Fibroblast of skin of scalp (primary cell): ENCODE measurements at places on chromosomes 2 and 18.

DNA sequence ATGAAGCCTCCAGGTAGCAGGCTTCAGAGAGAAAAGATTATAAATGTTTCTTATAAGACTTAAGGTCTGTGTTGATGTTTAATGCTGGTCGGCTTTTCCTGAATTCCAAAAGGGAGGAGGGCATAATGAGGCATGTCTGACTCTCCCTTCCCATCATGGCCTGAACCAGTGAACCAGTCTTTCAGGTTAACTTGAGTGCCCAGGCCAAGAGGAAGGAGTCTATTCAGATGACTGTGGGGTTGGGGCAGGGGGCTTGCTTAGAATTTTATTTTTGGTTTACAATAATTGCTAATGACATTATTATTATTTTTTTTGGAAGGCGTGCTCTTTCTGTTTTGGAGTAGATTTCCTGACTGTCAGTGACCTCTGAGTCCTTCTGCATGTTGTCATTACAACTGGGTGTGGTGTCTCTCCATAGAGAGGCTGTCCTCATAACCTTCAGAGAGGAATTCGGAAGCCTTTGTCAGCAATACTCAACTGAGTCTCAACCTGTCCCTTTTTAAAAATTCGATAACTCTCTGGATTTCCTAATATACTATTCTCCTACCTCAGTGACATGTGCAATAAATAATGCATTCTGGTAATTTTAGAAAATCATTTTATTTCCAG is 275.1 kb upstream of the CXCR4 start:
- no peak for DNase-seq

DNA sequence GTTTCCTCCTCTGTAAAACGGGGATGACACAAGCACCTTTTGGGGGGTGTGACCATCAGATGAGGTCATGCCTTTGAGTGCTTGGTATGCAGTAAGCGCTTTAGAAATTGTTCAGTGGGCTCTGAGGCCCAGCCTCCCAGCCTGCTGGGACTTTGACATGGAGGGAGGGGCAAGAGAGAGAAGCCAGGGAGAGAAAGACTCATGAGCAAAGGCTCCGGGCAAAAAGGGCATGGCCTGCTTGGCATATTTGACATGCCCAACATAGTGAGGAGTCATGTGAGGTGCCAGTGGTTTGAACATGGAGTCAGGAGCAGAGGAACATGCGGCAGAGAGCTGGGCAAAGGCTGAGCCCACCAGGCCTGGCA is 14.0 kb downstream of the TNS1 start:
- peak; percentile 68 for DNase-seq

DNA sequence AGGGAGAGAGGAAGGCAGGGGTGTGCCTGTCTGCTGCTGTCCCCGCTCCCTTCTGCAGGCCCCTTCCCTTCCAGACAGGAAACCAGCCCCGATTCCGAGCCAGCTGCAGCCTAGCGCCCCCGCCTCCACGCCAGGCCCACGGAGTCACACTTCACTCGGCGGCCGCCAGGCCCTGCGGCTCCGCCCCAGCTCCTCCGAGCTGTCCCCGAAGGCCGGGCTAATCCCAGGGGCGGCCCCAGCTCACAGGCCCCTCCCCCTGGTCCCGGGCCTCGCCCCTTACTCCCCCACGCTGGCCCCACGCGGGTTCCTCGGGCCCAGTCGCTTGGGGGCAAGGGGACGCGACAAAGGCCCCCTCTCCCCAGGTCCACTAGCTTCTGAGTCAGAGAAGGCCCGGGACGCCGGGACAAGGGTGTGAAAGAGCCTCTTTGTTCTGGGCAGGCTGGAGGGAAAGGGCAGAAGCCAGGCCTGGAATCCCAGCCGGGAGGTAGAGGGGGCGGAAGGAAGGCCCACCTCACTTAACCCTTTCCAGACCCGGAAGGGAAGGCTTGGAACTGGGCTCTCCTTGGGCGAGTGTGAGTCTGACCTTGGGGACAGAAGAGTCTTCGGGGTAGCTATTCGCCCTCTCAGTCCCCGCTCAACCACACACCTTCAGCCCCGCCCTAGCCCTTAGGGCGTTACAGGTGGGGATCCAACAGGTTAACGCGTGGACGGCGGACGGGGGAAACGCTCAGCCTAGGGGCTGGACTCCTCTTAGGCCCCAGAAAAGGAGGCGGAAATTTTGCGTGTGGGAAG is 1.2 kb downstream of the RTKN start:
- DNase-seq, result peak; percentile 85

GRCh38 chr2:219028996-219029828 is 12.1 kb downstream of the CFAP65 start:
- no peak for DNase-seq

GRCh38 chr2:213787869-213788268 is 503.6 kb downstream of the SPAG16 start:
- DNase-seq, result no peak

DNA sequence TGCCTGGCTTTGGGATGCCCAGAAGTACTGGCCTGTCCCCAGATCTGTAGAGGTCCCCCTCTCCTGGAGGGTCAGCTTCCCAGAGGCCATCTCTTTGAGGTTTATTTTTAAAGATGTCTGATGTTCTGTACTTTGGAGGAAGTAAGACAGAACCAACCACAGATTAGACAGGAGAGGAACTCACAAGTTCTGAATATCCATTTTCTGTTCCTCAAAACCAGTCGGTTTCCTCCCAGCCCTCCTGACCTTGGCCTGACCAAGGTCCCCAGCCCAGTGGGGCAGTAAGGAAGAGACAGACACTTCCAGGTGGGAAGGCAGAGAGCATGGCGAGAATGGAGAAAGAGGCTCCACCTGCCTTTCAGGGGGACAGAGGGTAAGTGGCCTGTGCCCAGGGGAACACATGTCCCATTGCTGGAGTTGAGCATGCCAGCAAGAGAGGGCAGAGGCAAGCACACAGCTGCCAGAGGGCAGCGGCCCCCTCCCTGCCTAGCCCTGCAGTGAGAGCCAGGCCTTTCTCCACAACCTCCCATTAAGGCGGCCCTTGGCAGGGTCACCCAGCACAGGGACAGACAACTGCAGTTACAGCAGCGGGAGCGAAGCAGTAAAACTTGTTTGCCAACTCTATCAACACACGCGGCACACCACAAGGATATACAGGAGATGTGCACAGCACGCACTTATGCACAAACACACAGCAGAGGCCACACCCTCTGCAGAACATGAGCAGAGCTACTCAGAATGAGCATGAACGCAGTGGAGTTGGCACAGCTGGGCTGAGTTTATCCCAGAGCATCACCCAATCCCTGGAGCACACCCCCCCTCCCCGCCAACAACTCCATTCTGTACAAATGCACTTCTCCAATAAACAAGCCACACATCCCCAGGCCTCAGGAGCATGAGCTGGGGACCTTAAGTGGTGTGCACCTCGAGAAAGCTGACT is 18.5 kb upstream of the SEMA4C start:
- DNase-seq, result no peak

DNA sequence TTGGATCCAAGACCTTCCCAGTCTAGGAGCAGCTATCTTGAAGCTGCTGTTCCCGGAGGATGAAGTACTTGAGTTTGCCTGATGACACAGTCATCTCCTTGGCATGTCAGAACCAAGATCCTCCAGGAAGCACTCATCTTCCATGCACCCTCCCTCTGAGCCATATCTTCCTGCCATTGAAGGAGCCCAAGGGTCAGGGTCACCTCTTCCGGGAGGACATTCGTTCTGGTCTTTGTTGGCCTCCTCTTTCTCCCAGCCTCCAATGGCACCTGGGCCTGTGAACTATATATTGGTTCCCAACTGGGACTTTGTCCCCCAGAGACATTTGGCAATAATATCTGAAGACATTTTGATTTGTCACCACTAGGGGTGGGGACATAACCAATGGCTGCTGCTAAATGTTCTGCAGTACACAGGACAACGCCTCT is 4.2 kb upstream of the MYO7B start:
- DNase-seq, result no peak

GRCh38 chr2:10039658-10040410 is 3.5 kb upstream of the KLF11 start:
- no peak for DNase-seq

GRCh38 chr2:102233132-102233884 is 46.5 kb downstream of the IL1RL2 start:
- DNase-seq, result no peak

- peak; percentile 77 for DNase-seq
Measured at GRCh38 chr18:10453806-10454680, at the start of gene APCDD1. Gene APCDD1 (plus strand): TSS chr18:10454635. CDS start chr18:10454982, 347 bp downstream.

DNA sequence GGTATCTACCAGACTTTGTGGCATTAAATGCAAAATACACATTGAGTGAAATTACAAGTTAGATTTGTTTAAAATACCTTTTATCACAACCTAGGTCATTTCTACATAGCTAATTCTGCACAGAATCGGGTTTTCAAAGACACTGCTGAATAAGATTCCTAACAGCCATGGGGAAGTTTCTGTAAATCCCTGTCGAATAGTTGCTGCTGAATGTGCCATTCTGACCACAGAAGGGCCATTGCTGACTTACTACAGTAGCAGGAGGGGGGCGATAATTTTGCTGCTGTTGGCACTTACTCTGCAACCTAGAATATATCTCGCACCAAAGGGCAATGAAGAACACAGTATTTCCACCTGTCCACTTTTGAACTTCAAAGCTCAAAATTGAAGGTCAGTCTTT is 232.8 kb downstream of the TCF4 start:
- DNase-seq, result no peak

DNA sequence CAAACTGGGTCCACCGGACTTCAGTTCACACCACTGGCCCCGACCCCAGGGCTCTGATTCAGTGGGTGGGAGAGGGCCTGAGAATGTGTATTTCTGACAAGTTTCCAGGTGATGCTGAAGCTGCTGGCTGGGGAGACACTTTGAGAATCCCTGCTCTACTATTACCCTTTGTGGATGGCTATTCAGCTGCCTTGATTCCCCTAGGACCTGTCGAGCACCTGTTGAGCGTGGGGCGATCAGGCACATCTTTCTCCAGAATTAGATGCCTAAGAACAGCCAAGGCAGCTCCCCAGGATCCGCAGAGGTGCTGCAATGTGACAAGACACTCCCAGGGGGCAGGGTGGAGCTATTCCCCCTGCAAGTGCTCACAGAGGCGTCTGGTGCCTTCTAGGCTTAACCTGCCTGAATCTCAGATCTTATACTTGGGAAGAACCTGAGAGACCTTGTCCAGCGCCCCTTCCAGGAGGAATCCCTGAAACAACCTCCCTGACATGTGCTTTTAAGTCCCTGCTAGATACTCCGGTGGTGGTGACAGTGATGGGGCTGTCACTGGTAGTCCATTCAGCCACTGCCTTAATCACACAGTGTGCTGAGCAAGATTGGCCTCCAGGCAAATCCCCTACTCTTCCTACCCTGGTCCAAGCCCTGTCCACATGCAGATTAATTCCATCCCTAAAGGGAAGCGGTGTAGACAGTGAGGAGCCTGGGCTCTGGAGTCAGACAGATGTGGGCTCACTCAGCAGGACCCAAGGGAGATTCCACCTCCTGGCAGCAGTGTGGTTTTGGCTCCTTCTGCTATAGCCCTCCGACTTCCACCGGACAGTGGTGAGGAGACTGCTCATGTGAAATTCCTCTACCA is 43.4 kb upstream of the OTOF start:
- no peak for DNase-seq

DNA sequence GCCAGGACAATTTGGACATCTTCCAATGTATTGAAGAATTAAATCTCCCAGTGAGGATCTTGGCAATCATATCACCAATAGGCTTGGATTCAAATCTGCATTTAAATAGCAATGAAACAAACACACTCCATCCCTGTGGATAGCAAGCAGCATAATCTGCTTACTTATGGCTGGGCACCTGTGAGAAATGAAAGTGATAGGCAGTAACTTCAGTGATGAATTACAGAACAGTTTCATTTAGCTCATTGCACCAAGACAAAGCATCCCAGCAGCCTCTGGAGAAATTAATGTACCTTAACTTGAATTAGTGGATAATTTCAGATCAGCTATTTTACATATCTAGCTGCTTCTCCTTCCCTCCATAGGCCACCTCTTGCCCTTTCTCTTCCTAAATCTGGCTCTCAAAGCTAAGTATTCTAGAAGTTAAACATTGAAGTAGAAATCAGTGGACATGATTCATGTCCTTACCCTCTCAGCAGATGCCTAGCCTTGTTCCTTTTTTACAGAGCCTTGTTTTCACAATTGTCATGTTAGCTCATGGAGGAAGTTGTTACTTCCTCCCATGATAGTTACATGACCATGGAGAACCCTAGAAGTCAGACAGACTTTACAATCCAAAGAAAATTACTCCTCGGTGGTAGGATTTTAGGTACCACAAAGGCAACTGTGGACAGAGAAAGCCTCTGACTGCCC is 88.5 kb upstream of the TACR1 start:
- DNase-seq, result no peak

DNA sequence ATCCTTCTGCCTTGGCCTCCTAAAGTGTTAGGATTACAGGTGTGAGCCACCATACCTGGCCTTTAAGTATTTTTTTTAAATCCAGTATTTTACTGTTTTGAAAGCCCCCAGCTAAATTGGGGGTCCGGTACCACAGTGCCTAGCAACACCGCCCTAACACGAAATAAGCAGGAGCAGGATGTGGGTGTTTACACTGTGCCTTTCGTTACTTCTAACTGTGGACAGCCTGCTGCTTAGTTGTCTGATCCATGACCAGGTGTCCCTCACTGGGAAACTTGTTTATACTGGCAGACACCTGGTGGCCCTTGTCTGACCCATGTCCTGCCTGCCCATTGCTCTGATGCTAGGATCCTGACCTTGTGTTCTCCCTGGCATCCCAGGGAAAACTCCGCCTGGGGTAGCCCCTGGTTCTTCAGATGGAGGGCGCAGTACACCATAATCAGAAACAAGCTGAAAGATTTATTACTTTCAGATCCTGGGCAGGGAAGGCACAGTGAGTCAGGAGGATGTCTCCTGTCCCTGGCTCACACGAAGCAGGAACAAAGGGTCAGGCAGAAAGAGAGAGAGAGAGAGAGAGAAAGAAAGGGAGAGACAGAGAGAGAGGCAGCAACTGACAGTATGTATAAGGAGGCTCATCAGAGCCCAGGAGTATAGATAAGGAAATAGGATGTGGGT is 55.7 kb downstream of the NCAPH start:
- DNase-seq, result no peak
